ENCODE measurements at places on chromosomes 7 and 10.

GRCh38 chr10:13904064-13904463 is 317.3 kb downstream of the PRPF18 start:
- DNase-seq: no peak

DNA sequence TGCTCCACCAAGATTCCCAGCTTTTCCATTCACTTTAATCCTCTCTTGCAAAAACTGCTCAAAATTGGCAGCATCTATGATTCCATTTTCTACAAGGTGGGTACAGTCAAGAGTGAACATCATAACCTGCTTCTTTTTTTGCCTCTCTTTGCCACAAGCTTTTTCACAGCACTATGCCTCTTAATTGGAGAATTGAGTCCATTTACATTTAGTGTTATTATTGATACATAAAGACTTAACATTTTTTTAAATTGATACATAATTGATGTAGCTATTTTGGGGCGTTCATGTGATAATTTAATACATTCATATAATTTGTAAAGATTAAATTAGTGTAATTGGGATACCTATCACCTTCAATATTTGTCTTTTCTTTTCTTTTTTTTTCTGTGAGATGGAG is 18.8 kb downstream of the AS3MT start:
- no peak for DNase-seq

GRCh38 chr7:73682745-73683055 is 553 bp downstream of the DNAJC30 start:
- DNase-seq: no peak

DNA sequence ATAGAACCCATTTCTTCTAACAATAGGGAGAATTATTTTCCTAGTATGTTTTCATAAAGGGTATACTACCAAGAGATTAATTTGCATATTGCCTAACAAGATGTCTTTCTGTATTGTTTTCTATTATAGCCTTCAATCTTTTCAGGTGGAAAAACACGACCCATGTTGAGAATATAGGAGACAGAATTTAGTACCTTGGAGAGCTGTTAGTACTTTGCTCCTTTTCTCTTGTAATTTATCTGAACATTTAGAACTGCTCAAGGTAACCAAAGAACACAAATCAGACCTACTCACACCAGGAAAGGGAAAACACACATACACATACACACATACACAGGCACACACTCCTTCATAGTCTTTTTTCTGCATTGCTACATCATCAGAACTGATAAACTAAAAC is 7.8 kb upstream of the TRDMT1 start:
- DNase-seq: no peak

DNA sequence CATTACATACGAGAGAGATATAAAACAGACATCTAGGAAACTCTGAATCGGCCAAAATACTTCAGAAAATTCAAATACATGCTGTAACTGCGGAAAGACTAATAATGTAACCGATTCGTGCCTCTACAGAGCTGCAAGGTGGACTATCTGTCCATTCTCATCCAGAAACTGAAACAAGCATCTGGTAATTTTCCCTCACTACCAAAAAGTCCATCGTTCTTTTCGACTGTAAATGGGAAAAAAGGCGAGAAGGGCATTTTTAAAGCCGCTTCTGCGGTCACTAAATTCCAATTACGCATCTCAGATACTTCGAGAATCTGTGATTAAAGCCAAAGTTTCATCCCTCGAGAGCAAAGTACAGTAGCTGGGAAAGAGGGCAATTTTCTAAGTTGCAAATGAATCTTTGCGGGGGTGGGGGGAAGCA is 1.3 kb downstream of the OGA start:
- no peak for DNase-seq

- DNase-seq: no peak
Measured at GRCh38 chr10:121084016-121084674, 233.0 kb downstream of the WDR11 start.

GRCh38 chr10:1399431-1400100 is 337.8 kb downstream of the ADARB2 start:
- DNase-seq: no peak

- no peak for DNase-seq
Measured at GRCh38 chr10:52313256-52313932, 687 bp upstream of the DKK1 start.

- DNase-seq: no peak
Measured at GRCh38 chr7:40500219-40500618, 365.4 kb downstream of the SUGCT start.

GRCh38 chr7:150738591-150739001 is 1.4 kb downstream of the GIMAP5 start:
- DNase-seq: no peak

DNA sequence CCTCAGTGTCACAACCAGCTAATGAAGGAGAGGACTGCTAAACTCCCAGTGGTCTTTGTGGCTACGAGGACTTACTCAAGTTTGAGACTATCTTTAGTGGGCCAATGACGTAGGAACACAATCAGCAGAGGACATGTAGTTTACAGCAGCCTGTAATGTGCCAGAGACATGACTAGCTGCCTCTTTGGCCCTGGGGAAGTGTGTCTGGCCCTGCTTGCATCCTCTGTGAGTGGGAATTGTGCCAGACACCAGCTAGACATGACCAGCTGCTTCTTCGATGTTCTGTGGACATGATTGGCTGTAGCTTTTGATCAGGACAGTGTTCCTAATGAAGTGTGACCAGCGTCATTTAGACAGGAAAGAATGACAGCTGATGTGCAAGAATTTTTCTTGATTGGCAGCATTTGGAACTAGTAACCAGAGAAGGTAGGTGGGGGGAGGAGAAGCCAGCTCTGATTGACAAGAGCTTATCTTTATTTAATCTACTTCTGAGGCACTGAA is 141.7 kb downstream of the AUTS2 start:
- no peak for DNase-seq

DNA sequence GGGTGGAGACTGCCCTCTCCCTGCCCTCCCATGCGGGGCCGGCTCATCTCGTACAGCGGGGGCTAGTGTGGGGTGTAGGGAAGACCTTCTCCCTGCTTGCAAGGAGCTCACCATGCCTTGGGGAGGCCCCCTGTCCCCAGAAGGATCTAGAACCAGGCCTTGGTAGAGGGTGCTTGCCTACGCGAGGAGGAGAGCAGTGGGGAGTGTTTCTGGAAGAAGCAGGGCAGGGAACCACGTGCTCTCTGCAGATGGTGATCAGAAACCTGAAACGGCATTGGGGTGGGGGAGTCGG is 2.7 kb downstream of the MAFK start:
- DNase-seq: no peak

- no peak for DNase-seq
Measured at GRCh38 chr10:60917331-60918280, 26.4 kb downstream of the RHOBTB1 start.

DNA sequence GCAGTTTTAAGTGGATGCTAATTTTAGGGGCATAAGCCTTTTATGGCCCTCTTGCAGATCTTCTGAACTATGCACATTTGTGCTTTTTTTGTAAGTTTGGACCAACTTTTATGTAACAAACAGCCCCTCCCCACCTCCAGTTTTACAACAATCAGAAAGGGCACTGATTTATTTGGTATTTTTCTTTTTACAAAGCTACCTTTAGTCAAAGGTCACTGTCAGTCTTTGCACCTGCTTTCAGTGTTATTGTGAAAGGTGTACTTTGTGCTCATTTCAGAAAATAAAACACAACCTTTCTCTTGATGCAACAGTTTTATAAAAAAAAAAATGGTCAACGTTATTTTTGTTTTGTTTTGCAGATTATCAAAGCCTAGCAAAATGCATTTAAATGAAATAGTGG is 39.2 kb downstream of the MPLKIP start:
- DNase-seq: no peak

DNA sequence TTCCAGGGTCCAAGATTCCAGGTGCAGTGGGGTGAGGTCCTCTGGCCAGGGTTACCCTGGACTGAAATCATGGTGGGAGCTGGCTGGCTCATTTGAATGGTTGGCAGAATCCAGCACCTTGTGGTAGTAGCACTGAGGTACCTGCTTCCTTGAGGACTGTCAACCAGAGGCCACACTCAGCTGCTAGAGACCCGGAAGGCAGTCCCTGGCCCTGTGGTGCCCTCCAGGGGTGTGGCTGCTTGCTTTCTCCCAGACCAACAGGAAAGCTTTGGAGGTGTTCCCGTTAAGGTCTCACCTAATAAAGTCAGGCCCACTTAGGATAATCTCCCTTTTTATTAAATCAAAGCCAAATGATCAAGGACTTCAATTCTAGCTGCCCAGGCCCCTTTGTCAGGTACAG is 107.7 kb upstream of the GDF10 start:
- no peak for DNase-seq

DNA sequence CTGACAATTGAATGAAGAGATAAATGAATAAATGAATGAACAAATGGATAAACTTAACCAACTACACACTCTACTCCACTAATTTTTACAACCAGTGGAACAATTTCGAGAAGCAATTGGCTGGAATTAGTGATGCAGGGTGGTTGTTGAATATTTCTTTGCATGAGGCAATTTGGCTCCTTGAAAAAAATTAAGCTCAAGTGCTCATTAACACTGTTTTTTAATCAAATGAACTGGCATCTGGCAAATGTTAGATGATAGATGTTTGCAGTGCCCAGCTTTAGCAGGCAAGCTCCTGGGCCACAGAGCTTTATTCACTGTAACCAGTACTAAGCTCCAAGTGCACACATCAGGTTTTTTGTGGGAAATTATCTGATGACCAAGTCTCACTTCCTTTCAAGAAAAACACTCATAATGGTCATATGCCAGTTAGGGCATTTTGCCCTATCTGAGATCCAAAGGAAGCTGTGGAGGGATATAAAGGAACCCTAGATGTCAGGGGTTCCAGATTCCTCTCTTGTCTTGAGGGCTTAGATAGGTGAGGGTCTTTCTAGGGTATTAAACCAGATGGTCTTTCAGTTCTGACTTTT is 16.4 kb upstream of the ADD3 start:
- DNase-seq: no peak

DNA sequence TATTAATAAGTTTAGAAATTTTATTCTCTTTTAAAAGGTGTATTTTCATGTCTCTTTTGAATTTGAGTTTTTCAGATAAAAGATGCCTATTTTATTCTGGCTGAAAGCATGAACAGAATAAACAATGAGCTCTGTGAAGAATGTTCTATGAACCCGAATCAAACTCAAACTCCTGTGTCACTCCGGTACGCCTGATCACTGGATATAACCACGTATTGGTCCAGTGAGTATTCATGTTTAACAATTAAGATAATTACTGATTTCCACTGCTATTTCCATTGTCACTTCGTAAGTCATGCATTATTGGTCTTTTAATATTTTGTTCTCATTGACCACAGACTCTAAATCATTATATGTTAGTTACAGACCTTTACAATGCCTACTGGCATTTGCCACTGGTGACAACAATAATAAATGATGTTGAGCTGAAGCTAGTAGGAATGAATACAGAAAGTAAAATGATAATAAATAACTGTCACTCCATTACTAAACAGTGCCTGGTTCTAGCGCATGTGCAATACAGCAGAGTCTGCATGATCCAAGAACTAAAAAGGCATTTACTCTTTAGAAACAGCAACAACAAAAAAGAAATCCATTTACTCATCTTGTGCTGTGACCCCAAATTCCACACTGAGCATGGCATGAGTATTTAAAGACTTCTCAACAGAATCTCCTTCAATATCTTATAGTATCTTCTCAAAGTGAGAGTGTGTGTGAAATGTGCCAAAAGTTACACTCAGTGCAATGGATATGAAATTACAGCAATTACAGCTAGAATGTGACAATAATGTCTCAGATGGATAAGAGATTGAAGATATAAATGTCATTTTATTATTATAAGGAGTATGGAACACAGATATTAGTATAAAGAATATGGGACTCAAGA is 827.0 kb upstream of the LRRTM3 start:
- no peak for DNase-seq

DNA sequence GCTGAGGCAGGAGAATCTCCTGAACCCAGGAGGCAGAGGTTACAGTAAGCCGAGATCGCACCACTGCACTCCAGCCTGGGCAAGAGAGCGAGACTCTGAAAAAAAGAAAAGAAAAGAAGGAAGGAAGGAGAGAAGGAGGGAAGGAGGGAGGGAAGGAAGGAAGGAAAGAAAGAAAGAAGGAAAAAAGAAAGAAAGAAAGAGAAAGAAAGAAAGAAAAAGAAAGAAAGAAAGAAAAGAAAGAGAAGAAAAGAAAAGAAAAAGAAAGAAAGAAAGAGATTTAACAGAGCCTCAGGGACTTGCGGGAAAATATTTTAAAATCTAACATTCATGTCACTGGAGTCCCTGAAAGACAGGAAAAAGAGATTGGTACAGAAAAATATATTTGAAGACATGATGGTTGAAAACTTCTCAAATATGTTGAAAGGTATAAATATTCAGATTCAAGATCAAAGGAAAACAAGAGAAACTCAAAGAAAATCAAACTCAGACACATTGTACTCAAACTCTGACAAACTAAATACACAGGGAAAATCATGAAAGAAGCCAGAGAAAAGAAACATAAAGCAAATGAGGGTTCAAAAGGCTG is 25.3 kb upstream of the DNAAF5 start:
- no peak for DNase-seq

DNA sequence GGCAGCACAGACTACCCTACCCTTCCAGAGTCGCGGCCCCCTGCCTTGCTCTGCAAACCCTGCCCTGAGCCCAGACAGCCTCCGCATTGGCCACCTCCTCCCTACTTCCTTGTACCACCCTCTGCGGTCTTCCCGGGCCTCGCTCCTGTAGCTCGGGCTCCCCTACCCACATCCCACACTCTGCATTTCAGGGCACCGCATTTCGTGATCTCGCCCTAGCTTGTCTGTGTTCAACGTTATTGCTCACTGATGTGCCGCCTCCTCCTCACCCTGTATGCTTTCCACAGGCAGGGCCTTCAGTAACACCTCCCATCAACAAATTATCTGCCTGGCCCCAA is 6.6 kb downstream of the PDIA4 start:
- DNase-seq: no peak

GRCh38 chr10:46240684-46241565 is 45.9 kb upstream of the ANTXRL start:
- peak; percentile 1 for DNase-seq

GRCh38 chr10:114685456-114685855 is 27.4 kb upstream of the ABLIM1 start:
- no peak for DNase-seq

- no peak for DNase-seq
Measured at GRCh38 chr10:88527245-88527644, 55.9 kb downstream of the RNLS start.

GRCh38 chr10:21355591-21356011 is 169.9 kb downstream of the SKIDA1 start:
- no peak for DNase-seq

DNA sequence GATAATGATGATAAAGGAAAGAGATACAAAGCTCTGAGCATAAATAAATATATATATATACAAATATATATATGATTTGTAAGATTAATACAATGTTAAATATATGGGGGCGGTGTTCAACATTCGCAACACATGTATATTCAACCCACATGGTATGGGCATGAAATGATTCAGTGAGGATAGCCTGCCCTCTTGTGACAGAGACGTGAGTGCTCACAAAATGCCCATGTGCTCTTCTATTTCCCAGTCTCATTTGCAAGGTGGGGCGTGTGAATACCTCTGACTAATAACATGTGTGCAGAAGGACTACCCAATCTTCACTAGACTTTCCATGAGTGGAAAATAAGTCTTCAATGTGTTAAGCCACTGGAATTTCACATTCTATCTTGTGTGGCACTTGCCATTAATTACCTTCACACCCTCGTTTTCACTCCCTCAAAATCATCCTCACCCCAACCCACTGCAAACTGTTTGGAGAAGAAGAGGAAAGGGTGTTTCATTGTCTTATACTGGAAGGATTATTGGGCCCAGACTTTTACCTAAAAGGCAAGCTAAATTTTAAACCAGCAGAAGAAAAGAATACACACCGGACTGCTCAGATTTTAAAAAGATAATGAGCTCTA is 26.9 kb downstream of the ASAH2 start:
- DNase-seq: no peak

- DNase-seq: no peak
Measured at GRCh38 chr7:125568799-125569198, 639.2 kb upstream of the POT1 start.

Data from uterus (tissue), 4 donors.